ENCODE measurements at places on chromosomes 4 and X.

DNA sequence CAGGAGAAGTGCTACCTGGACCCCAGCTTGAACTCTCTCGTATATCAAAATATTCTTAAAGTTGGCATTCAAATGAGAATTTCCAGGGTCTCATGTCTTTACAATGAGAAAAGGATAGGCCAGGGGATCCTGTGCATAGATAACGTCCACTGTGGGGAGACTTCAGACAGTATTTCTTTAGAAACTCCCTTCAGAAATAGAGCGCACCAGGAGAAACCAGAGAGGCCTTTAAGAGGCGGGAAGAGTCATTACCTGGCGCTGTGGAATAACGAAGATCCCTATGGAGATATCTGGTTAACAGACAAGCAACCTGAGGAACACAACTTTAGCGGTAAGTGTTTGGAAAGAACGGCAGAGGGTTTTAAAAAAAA, 600 bp downstream of the RADX start:
- no peak for DNase-seq

DNA sequence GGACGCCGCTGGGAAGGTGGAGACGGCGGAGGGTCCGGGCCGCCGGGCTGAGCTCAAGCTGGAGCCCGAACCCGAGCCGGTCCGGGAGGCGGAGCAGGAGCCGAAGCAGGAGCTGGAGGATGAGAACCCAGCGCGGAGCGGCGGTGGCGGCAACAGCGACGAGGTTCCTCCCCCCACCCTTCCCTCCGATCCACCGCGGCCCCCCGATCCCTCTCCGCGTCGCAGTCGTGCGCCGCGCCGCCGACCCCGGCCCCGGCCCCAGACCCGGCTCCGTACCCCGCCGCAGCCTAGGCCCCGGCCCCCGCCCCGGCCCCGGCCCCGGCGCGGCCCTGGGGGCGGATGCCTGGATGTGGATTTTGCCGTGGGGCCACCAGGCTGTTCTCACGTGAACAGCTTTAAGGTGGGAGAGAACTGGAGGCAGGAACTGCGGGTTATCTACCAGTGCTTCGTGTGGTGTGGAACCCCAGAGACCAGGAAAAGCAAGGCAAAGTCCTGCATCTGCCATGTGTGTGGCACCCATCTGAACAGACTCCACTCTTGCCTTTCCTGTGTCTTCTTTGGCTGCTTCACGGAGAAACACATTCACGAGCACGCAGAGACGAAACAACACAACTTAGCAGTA, 483 bp downstream of the USP27X start:
- no peak for DNase-seq

- DNase-seq = no peak
Observed at GRCh38 chr4:2767705-2768074, 11.6 kb upstream of the TNIP2 start.

GRCh38 chr4:140020457-140021361, 133.3 kb downstream of the MAML3 start:
- DNase-seq = no peak

- DNase-seq = peak; percentile 89
Observed at GRCh38 chr4:123545667-123546572, 149.3 kb downstream of the SPRY1 start.

DNA sequence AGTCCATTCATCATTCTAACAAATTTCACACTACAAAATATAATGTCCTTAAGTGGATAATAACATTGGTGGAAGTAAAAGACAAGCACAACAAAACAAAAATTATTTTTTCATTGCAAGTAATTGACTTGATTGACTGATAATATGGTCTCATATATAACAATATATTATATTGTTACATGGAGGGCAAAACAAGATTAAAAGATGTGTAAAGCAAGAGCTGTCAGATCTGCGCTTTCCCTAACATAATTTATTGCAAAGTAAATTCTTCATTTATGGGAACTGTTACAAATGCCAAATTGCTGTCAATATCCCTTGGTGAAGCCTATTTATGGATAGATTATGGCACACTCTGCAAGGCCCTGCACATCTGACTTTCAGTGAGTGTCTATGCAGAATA, 233.6 kb downstream of the PCDH7 start:
- DNase-seq = no peak

- peak; percentile 81 for DNase-seq
Observed at GRCh38 chrX:13397878-13398818, 78.3 kb upstream of the ATXN3L start.

All from kidney (tissue), 22 donors.